ENCODE measurements at places on chromosomes 3 and 15. TPM values are rescaled to one million over a fixed set of nuclear protein-coding genes. Genes with fewer than 3 reads are reported as not detected.

Gene APH1B
- total RNA-seq = 14.3 TPM

Gene OCA2
- total RNA-seq = not detected

Gene TIMP4
- 0.07 TPM for total RNA-seq

Gene PLS1
- 3.4 TPM for total RNA-seq

Gene PXK
- total RNA-seq = 13.6 TPM

Gene ECE2
- total RNA-seq = not detected

Gene SAXO2
- 0.11 TPM for total RNA-seq

Gene DOCK3
- total RNA-seq = 0.04 TPM

Gene FEZF2
- total RNA-seq = not detected

Gene SLC6A11
- not detected for total RNA-seq

Gene ARGFX
- total RNA-seq = not detected

Gene DLL4
- total RNA-seq = 43.9 TPM

Gene BFSP2
- not detected for total RNA-seq

Gene IGF1R
- 43.8 TPM for total RNA-seq

Gene GOLGA6D
- not detected for total RNA-seq

Gene SNURF
- 10.4 TPM for total RNA-seq

Gene MAGEL2
- total RNA-seq = under 0.01 TPM

Gene ZNF619
- total RNA-seq = 6.7 TPM

Gene MAP3K13
- 17.3 TPM for total RNA-seq

Gene KCNAB1
- total RNA-seq = 0.40 TPM

Gene ADGRG7
- not detected for total RNA-seq

Gene IL17RB
- total RNA-seq = not detected

Gene CD96
- total RNA-seq = not detected

Gene LEO1
- total RNA-seq = 23.1 TPM

Gene GP5
- 0.07 TPM for total RNA-seq

Gene ACSBG1
- not detected for total RNA-seq

Gene PCYT1A
- 89.4 TPM for total RNA-seq

Gene TUSC7
- total RNA-seq = not detected

Gene CRTAP
- 192 TPM for total RNA-seq

Gene GOLGA8O
- 0.20 TPM for total RNA-seq

Gene TMEM42
- 10.2 TPM for total RNA-seq

Gene GABRB3
- total RNA-seq = 0.07 TPM

Gene SAMMSON
- total RNA-seq = not detected

Gene FBXL2
- total RNA-seq = 15.2 TPM

Gene TMOD2
- total RNA-seq = 5.9 TPM

Gene ASB14
- total RNA-seq = not detected

Data from pulmonary artery endothelial cell (primary cell).